ENCODE measurements at places on chromosomes 2 and 18.

- peak; percentile 63 for DNase-seq
Observed at GRCh38 chr18:48949606-48950535, 894 bp downstream of the SMAD7 start.

- DNase-seq: no peak
Observed at GRCh38 chr2:23944976-23945375, 4.7 kb downstream of the UBXN2A start.

GRCh38 chr2:25078170-25079049 lies 36.5 kb downstream of the EFR3B start:
- DNase-seq: peak; percentile 78

DNA sequence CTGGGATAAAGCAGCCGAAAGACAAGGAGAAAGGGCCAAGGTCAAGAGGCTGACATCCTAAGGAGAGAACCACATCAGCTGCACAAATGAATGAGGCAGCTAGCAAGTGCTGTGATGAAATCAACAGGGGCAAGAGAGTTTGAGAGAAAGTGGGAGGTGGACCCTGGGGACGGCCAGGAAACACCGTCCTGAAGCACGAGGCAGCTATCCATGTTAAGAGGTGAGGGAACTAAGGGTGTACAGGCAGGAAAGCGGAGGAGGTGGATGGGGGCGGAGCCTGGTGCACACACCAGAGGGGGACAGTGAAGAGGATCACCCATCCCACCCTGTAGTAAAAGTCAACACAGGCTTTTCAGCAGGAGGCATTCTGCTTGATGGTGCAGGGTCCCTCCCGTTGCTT lies 52.4 kb downstream of the HDLBP start:
- no peak for DNase-seq

GRCh38 chr2:26685341-26685740 lies 7.2 kb upstream of the KCNK3 start:
- no peak for DNase-seq

- no peak for DNase-seq
Observed at GRCh38 chr2:200156166-200156835, 150.2 kb upstream of the SPATS2L start.

GRCh38 chr2:195603998-195604397 lies 53.0 kb upstream of the SLC39A10 start:
- DNase-seq: no peak

- DNase-seq: no peak
Observed at GRCh38 chr2:98310010-98310409, 36.2 kb upstream of the CNGA3 start.

Data from NCI-H1105 treated with DMSO at 0.1 percent for 48 hours (cell line).